ENCODE measurements at places on chromosomes 13 and 19. TPM values are rescaled to one million over a fixed set of nuclear protein-coding genes. Genes with fewer than 3 reads are reported as not detected.

DNA sequence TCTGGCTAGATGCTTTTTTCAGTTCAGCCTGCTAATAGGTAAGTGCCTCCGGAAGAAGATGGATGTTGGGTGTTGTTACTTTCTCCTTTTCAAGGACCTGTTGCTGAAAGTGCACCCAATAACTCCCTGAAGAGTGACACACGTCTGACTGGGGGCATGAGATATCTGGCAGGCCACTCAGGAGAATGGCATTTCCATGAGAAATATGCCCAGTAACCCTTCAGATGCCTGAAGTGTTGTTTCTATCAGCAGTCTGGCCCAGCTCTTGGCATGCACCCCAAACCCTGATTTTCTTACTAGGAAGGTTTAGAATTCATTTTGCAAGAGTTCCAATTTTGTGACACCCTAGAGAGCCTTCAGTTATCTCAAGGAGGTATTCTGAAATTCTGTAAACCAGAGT is 71.5 kb downstream of the ARHGAP35 start:
- DNase-seq: no peak

GRCh38 chr13:40120288-40120687 is 464.8 kb downstream of the COG6 start:
- no peak for DNase-seq

DNA sequence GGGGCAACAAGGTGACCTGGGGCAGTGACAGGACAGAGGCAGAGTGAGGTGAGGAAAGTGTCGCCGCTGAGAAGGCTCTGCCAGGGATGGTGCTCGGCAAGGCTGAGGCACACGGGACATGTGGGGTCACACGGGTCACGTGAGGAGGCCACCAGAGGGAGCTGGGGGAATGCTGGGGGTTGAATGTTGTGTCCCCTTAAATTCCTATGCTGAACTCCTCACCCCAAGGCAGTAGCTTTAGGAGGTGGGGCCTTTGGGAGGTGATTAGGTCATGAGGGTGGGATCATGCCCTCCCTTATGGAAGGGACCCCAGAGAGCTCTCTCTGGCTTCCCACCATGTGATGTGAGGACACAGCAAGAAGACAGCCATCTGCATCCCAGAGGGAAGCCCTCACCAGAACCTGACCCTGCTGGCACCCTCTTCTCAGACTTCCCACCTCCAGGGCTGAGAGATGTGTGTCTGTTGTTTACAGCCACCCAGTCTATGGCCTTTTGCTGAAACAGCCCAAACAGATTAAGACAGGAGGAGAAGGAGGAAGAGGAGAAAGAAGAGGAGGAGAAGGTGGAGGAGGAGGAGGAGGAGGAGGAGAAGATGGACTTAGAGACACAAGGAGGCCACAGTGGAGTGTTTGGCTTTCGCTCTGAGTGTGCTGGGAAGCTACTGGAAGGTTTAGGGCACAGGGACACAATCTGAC is 35.4 kb downstream of the RFX2 start:
- peak; percentile 19 for DNase-seq

DNA sequence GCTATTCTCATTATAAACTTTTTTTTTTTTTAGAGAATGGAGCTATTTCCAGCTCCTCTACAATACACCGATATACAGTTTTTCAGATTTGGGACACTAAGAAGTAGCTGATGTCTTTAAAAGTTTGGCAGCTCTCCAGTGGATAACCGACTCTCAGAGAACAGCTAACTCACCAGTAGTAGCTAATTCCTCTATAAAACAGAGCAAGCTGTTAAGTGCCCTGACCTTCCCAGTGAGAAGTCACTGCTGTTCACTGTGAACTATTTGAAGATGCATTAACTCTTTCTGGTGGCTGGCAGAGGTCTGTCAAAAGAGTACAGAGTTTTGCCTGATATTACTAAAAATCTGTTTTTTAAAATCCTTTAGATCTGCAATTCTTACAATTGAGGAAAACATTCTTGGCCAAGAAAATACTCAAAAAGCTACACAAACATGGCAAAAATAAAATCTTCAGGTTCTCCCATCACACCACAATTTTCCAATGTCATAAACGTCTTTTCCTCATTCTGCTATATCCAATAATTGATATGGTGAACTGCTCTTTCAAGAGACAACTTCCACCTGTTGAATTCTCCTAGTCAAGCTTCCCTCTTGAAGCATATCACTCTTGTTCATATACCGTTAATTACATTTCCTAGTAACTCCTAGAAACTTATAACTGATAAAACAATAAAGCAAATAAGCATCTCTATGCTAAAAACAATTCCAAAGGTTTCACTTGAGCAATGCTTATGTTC is 44.2 kb downstream of the TBC1D4 start:
- DNase-seq: no peak

- DNase-seq: no peak
These were observed 86.8 kb downstream of the SGCG start for GRCh38 chr13:23267571-23267970.

DNA sequence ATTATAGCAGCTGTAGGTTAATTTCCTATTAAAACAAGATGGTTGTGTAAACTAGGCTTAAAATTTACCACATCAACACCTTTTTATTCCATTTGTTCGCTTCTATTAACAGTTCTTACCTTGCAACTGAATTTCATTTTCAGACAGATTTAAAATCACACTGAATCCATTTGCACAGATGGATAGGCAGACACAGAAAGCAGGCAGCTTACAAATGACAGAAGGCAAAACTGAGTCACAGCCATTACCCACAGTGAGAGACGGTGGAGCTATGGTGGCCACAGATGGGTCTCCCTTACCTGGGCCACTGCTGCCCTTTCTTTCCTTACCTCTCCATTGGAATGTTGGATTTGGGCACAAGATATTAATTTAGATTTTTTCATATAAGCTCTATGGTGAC is 1567.8 kb upstream of the SLC10A2 start:
- no peak for DNase-seq

DNA sequence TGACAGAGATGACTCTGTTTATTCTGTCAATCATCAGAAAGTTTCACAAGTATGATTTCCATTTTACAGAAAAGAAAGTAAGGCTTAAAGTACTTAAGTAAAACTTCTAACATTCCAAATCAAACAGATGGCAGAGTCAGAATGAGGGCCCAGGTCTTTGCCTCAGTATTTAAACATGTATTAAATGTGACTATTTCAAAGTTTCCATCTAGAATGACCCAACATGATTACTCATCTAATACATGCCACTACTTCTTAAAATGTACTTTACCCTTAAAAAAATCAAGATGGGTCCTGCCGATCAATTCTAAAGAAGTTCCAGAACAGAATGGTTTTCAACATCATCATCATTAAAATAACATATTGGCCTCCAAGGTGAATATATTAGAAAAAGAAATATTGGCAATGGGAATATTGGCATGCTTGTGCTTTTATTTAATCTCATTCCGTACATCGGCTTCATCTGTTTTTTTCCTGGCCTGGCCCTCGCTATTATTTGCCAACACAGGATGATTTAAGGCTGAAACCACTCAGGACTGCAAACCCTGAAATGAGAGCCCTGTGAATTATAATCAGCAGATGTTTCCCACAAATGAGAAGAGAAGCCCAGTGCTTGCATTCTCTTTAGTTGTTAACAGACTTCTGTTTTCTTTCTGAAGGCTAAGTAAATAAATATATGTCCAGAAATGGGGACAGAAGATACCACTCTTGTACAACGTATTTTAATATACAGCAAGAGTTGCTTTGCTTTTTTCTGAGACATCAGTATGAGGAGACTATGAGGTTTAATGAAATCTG is 340.0 kb downstream of the DNAJC15 start:
- DNase-seq: no peak

The WIZ gene
- 24.5 TPM for total RNA-seq

The ZNF835 gene
- 0.55 TPM for total RNA-seq

The ZNF99 gene
- total RNA-seq: not detected
